ENCODE measurements at places on chromosomes 2 and 18. TPM values are rescaled to one million over a fixed set of nuclear protein-coding genes. Genes with fewer than 3 reads are reported as not detected.

DCAF17 gene
- total RNA-seq, result 15.3 TPM

EFR3B gene
- total RNA-seq, result 1.5 TPM

CDCA7 gene
- 6.3 TPM for total RNA-seq

PIAS2 gene
- 15.3 TPM for total RNA-seq

GORASP2 gene
- total RNA-seq, result 75.4 TPM

NOL4 gene
- 0.05 TPM for total RNA-seq

EFHD1 gene
- total RNA-seq, result 1.9 TPM

ERICH2 gene
- not detected for total RNA-seq

GALNT3 gene
- 3.2 TPM for total RNA-seq

SKA1 gene
- 1.7 TPM for total RNA-seq

NEU2 gene
- total RNA-seq, result not detected

LRATD1 gene
- total RNA-seq, result 17.1 TPM

CXCR1 gene
- total RNA-seq, result not detected

TUBA4B gene
- not detected for total RNA-seq

ACOXL gene
- total RNA-seq, result 0.10 TPM

ST8SIA5 gene
- total RNA-seq, result 0.24 TPM

DSG3 gene
- total RNA-seq, result not detected

CRACDL gene
- total RNA-seq, result 13.3 TPM

UGT1A8 gene
- total RNA-seq, result not detected

TOGARAM2 gene
- not detected for total RNA-seq

NT5DC4 gene
- total RNA-seq, result not detected

VWA3B gene
- not detected for total RNA-seq

IL1RN gene
- total RNA-seq, result not detected

SERPINB11 gene
- not detected for total RNA-seq

HOXD3 gene
- 7.2 TPM for total RNA-seq

POTEC gene
- not detected for total RNA-seq

CFC1 gene
- not detected for total RNA-seq

REG3A gene
- not detected for total RNA-seq

FSHR gene
- total RNA-seq, result not detected

IL36B gene
- not detected for total RNA-seq

KCNS3 gene
- total RNA-seq, result 13.0 TPM

CELF4 gene
- total RNA-seq, result not detected

ZNF396 gene
- total RNA-seq, result 0.53 TPM

TRMT61B gene
- total RNA-seq, result 7.9 TPM
